ENCODE measurements at places on chromosomes 3 and 15.

DNA sequence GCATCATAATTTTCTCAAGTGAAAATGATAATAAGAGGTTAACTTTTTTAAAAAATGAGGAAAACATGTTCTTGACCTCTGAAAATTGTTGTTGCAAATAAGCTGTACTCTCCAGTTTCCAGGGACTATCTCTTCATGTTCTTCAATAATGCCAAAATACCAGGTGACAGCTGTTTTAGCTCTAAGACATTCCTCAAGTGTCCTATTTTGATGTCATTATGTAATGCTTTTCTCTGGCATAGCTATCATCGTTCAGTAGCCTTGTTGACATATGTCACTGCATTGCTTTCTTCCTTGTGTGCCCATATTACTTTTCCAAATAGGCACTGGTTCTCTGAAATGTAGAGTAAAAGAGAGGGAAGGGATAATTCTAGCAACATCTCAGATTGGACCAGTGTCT is 5.7 kb upstream of the FILIP1L start:
- DNase-seq = no peak

- DNase-seq = no peak
Observed at GRCh38 chr3:102378216-102378615, 56.6 kb upstream of the ZPLD1 start.

GRCh38 chr15:96180087-96180748 is 150.3 kb upstream of the NR2F2 start:
- no peak for DNase-seq

- no peak for DNase-seq
Observed at GRCh38 chr15:38533926-38534325, 30.7 kb downstream of the RASGRP1 start.

DNA sequence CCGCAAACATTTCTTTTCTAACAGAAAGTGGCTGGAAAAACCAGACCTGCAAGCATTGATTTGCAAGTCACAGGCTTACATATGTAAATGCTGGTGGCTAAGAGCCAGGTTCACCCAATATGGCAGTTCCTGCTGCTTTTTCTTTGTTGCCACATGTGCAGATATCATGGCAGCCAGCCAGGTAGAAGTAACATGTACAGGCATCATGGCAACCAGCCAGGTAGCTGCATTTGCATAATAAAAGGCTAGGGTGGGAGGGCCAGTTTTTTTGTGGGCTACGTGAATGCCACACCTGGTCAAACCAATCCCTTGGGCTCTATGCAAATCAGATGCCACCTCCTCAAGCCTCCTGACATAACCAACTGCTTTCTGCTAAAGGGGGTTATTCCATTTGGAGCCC is 2.8 kb upstream of the SMCO1 start:
- DNase-seq = no peak

DNA sequence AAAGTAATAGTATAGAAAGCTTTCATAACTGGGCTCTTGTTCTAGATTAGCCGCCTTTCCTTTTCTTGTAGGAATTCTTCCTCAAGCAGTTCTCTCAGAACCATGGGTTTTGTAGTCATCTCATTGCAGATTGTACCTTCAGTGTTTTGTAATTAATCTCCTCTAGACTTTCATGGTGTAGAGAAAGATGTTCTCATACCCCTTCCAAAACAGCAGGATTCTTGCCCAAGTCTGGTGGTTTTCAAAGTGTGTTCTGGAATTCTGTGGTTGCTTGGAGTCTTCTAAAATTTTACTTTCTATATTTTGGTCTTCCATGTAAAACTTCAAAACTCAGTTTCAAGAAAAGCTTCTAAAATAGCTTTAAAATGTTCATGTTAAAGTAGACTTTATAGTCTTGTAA is 293.8 kb downstream of the PTPRG start:
- DNase-seq = no peak

- DNase-seq = no peak
Observed at GRCh38 chr3:65864357-65864904, 174.3 kb downstream of the MAGI1 start.

- peak; percentile 28 for DNase-seq
Observed at GRCh38 chr3:86774082-86774691, 216.8 kb downstream of the VGLL3 start.

GRCh38 chr15:36831904-36832287 is 252.5 kb downstream of the CDIN1 start:
- DNase-seq = no peak

DNA sequence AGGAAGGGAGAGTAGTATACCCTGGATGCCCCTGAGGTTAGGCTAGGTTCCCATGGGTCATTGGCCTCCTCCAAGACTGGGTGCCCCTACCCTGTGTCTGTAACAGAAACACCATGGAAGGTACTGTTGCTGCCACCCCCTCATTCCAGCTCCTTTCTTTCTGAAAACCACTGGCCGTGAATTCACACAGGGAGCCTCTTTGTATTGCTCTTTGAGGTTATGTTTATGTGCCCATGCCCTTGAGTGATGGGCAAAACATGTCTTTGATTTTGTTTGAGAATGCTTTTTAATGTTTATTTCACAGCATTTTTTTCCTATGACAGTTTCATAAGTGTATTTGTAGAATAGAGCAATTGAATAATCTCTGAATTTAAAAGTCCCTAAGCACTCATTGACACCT is 79.7 kb downstream of the RARB start:
- peak; percentile 94 for DNase-seq

GRCh38 chr3:20836801-20837200 is 650.8 kb upstream of the SGO1 start:
- DNase-seq = no peak

GRCh38 chr3:47011371-47011770 is 31.9 kb downstream of the NBEAL2 start:
- DNase-seq = no peak

- no peak for DNase-seq
Observed at GRCh38 chr3:101251441-101251840, 68.9 kb downstream of the IMPG2 start.

- no peak for DNase-seq
Observed at GRCh38 chr15:43135351-43135750, 2.0 kb downstream of the TMEM62 start.

GRCh38 chr15:59444980-59445545 is 7.1 kb downstream of the FAM81A start:
- no peak for DNase-seq

- DNase-seq = no peak
Observed at GRCh38 chr3:13494463-13495350, 14.6 kb downstream of the HDAC11 start.

- DNase-seq = no peak
Observed at GRCh38 chr15:25784876-25785640, 78.1 kb downstream of the ATP10A start.

- no peak for DNase-seq
Observed at GRCh38 chr3:177109688-177110330, 87.5 kb downstream of the TBL1XR1 start.

- no peak for DNase-seq
Observed at GRCh38 chr3:128275316-128276145, 122.2 kb downstream of the EEFSEC start.

DNA sequence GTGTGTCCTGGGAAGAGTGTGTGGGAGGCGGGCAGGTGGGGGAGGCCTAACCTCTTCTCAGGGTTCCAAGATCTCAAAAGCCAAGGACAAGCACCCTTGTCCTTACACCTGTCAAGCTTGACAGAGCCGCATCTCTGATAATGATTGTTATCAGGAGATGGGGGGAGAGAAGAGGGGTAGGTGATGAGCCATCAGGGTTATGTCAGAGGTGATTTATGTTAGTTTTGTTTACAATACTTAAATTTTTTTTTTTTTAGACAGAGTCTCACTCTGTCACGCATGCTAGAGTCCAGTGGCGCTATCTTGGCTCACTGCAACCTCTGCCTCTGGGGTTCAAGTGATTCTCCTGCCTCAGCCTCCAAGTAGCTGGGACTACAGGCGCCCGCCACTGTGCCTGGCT is 7.4 kb upstream of the NCBP2 start:
- DNase-seq = no peak

DNA sequence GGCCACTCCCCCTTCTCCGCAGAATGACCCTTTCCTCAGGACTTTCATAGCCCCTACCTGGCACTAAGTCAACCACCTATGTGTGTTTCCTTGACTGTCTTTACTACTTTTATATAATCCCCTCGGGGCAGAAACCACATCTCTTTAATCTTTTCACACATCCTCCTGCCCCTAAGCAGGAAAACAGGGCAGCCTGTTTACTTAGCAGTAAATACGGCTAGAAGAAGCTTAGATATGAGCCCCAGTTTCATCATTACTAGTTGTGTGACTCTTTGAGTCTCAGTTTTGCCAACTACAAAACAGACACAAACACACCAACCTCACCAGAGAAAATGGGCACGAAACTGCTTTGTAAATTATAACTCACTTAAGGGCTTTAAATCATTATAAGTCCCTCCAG is 98.3 kb downstream of the CYP19A1 start:
- DNase-seq = no peak

DNA sequence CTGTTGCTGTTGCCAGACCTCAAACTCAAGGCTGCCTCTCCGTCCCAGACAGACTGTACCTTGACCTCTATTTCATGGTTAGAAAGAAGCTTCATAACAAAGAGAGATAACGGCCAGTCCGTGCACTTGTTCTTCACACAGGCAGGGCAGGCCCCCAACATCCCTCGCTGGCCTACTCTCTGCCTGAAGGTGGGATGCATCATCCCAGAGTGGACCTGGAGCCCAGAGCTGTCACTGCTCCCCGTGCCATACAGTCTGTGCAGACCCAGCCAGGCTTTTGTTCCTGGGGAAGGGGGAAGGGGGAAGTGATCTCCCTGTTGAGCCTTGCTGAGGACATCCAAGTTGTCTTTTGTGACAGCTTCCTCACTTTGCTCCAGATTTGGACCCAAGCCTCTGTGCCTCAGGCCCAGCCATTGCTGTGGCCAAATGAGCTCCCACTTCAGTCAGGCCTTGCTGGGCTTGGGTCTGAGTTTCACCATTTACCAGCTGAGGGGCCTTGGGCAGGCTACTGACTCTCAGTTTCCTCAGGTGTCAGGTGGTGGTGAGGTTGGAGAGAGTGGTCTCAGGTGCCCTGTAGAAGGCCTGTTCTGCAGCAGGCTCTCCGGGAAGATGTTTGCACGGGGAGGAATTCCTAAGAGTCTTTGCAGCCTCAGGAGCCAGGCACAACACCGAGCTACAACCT is 141.6 kb downstream of the DNAJB8 start:
- DNase-seq = no peak

GRCh38 chr3:108493862-108494261 is 16.5 kb downstream of the MYH15 start:
- no peak for DNase-seq

- DNase-seq = no peak
Observed at GRCh38 chr3:167843886-167844285, 108.4 kb downstream of the SERPINI1 start.

DNA sequence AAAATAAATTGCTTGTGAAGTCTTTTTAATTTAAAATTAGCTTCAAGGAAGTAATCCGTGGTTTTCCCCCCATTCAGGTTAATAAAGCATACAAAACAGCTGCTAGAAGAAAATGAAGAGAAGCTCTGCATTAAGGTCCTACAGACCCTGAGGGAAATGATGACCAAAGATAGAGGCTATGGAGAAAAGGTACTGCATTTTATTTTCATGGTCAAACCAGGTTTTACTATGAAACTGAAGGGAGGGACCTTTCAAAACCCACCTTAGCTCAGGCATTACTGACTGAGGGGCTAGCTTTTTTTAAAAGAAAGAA is 218.5 kb downstream of the ITPR1 start:
- no peak for DNase-seq

DNA sequence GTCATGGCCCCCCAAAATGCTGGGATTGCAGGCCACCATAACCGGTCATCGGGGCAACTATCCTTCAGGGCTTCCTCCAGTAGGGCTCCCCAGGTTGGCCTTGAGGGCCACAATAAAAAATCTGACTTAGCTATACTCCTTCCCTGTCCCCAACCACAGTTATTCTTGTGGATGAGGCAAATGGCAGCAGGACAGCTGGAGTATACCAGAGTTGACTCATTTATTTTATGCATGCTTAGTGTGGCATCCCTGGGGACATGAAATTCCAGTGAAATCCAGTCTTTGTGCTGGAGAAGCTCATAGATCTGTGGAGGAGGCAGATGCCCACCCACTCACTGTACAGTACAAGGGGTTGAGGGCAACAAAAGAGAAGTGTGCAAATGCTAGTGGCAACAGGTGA is 109.5 kb downstream of the RORA start:
- DNase-seq = no peak
